ENCODE measurements at places on chromosomes 3 and 15.

DNA sequence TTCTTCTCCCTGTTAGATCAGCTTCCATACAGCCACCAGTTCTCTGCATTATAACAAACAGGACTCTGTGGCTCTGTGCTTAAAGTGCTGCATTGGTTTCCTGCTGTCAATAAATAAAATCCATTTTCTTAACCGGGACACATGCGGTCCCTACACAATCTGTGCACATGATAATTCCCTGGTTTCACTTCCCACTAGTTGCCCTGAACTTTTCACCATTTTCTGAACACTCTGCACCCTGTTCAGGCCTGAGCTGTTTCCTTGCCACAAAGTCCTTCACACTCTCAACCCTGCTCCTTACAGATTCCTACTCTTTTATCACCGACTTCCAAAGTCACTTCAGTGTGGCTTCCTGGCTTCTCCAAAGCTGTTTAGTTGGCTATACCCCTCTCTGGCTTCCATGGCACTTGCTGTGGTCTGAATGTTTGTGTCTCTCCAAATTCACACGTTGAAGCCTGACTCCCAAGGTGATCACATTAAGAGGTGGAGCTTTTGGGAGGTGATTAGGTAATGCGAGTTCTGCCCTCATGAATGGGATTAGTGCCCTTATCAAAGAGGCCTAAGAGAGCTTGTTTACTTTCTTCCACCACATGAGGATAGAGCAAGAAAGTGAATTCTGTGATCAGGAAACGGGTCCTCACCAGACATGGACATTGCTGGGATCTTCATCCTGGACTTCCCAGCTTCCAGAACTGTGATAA is 233.4 kb downstream of the CHST2 start:
- DNase-seq = no peak

- peak; percentile 71 for DNase-seq
Observed at GRCh38 chr3:69144631-69145245, 22.3 kb upstream of the LMOD3 start.

DNA sequence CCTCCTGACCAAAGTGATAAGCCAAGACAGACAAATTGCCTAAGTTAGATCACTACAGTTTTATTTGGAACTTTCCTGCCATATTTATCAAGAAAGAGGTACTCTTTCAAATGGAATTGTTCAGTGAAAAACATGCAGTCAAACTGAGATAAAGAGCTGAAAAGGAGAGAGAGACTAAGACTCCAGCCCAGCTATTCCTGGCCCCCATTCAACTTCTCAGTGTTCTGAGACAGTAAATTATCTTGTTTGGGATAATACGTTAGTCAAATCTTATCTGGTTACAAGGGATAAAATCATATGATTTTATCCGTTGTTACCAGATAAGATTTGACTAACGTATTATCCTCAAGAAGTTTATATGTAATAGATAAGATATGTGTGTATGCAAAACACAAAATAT is 67.6 kb upstream of the CMC1 start:
- DNase-seq = no peak

DNA sequence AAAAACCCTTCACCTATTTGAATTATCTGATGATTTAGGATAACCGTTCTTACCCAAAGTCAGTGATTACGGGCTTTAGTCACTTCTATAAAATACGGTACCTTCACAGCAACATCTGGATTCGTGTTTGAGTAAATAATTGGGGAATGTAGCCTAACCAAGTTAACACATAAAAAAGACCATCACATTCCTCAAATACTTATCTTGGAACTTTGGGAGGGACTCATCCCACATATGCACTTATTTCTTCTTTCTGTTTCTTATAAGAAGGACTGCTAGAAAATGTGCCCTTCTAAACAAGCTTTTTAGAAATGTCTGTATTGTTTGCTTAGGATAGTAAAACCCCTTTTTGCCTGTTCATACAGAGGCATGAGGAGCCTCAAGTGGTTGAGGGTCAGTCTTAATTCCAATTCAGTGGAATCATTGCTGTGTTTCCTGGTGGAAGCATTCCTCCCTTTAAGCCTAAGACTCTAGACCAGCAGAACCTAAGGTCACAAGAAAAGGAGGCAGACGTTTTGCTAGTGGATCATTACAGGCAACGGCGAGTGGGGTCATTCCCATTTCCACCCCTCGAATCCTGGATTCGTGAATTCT is 67.5 kb downstream of the TMEM44 start:
- no peak for DNase-seq

GRCh38 chr15:74635228-74635627 is 19.6 kb downstream of the CLK3 start:
- DNase-seq = peak; percentile 59

All from NCI-H69 (cell line).